K562 (cell line): ENCODE measurements at places on chromosomes 11 and 22. TPM values are rescaled to one million over a fixed set of nuclear protein-coding genes. Genes with fewer than 3 reads are reported as not detected.

Gene ANGPTL5
- not detected in 2 replicates for total RNA-seq

GRCh38 chr22:29288837-29289236, 17.6 kb upstream of the GAS2L1 start:
- DNase-seq: no peak
- H3K27ac ChIP-seq: no peak overlapping the region
- no peak overlapping the region for H3K4me3 ChIP-seq
- peaks cover 97% of the 10 kb centered on the region for H3K36me3 ChIP-seq
- H3K27me3 ChIP-seq: no peaks in the 10 kb centered on the region
- H3K4me1 ChIP-seq: no peaks in the 10 kb centered on the region

- no peak overlapping the region for H3K27ac ChIP-seq
- H3K27me3 ChIP-seq: peaks cover 83% of the 10 kb centered on the region
- DNase-seq: no peak
- H3K4me3 ChIP-seq: no peak overlapping the region
- no peaks in the 10 kb centered on the region for H3K36me3 ChIP-seq
Measured at GRCh38 chr11:118168751-118169150, 7.7 kb downstream of the SCN2B start.

Gene DNAJB7
- total RNA-seq: not detected in 2 replicates

DNA sequence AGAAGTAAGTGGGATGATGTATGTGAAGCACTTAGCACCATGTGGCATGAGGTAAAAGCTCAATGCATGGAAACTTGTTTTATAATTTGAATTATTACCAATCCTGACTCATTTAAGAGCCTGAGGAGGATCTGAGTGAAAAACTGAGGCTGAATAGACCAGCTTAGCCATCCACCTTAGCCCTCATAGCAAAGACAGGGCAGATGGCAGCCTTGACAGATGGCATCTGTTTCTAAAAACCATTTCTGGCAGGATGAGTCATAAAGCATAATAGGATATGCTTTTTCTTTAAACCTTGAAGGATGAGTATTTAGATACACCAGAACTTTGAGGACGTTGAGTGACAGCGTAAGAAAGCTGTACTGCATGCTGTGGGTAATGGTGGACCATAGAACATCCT, 61.0 kb upstream of the NAV2 start:
- H3K36me3 ChIP-seq: no peaks in the 10 kb centered on the region
- no peak overlapping the region for H3K27ac ChIP-seq
- no peak for DNase-seq

Gene LRRC75B
- total RNA-seq: 1.1 and 1.4 TPM in 2 replicates

Gene KDM4D
- total RNA-seq: 0.74 and 1.1 TPM in 2 replicates

DNA sequence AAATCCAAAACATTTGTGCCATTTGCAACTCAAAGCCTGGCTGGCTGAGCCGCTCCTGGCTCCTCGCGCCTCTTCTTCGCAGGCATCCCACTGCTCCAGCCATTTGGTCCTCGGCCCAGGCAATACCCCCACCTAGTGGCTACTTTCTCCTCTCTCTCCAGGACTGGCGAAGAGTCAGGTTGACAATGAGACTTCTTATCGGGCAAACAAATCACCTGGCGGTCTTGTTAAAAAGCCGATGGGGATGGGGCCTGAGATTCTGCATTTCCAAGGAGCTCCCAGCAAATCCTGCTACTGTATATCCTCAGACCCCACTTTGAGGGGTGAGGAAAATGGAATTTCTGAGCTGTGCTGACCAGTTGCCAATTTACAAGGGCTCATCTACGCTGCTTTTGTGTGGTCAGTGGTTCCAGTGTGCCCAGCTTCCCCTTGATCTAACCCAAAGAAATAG, 89.0 kb downstream of the ISX start:
- H3K4me3 ChIP-seq: no peak overlapping the region
- H3K27ac ChIP-seq: no peak overlapping the region
- H3K27me3 ChIP-seq: no peaks in the 10 kb centered on the region

- no peak for DNase-seq
- peaks cover 35% of the 10 kb centered on the region for H3K4me1 ChIP-seq
- H3K36me3 ChIP-seq: peaks cover 20% of the 10 kb centered on the region; the same call in 1 of the 3 replicates
- H3K27me3 ChIP-seq: no peaks in the 10 kb centered on the region
Measured at GRCh38 chr11:78385205-78385604, 32.4 kb downstream of the GAB2 start.

- H3K4me3 ChIP-seq: no peak overlapping the region
- H3K4me1 ChIP-seq: no peaks in the 10 kb centered on the region
- H3K36me3 ChIP-seq: no peaks in the 10 kb centered on the region
- no peaks in the 10 kb centered on the region for H3K27me3 ChIP-seq
- DNase-seq: no peak
Measured at GRCh38 chr11:76560219-76560618, 110.3 kb downstream of the LRRC32 start.

Gene FAM180B
- not detected in 2 replicates for total RNA-seq

- no peak overlapping the region for H3K27ac ChIP-seq
- H3K4me1 ChIP-seq: peaks cover 6% of the 10 kb centered on the region; the same call in 1 of the 2 replicates
- no peak overlapping the region for H3K4me3 ChIP-seq
- H3K36me3 ChIP-seq: peaks cover 19% of the 10 kb centered on the region; the same call in 1 of the 3 replicates
- DNase-seq: no peak
Measured at GRCh38 chr11:66242095-66242765, 26.2 kb upstream of the RAB1B start.

- no peak overlapping the region for H3K4me3 ChIP-seq
- DNase-seq: no peak
- peaks cover 71% of the 10 kb centered on the region for H3K4me1 ChIP-seq
- no peaks in the 10 kb centered on the region; the same call in 2 of the 3 replicates for H3K27me3 ChIP-seq
Measured at GRCh38 chr11:1029051-1029450, 7.5 kb downstream of the MUC6 start.

GRCh38 chr22:35850831-35851230, 133.2 kb downstream of the APOL5 start:
- H3K27me3 ChIP-seq: no peaks in the 10 kb centered on the region
- H3K27ac ChIP-seq: no peak overlapping the region
- H3K4me1 ChIP-seq: no peaks in the 10 kb centered on the region; the same call in 2 of the 3 replicates
- H3K4me3 ChIP-seq: no peak overlapping the region
- DNase-seq: no peak

DNA sequence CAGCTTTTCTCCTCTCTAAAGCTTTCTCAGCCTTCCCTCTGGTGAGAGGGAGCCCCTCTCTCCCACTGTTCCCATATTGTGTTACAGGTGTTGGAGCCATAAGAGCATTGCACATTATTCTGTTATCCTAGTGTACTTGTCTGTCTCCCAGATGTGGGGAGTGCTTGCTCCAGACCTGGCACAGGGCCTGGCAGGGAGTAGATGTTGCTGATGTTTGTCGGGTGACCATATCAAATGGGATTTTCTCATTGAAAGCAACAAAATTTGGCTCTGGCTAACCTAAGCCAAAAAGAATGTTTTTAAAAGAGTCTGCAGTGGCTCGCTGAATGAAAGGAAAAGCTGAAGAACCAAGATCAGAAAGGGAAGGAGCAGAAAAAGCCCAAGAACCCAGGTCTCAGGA, 41.1 kb downstream of the CYB5R2 start:
- H3K27me3 ChIP-seq: 0 out of 3 replicates have a peak, but pooled peaks cover 2% of the 10 kb centered on the region
- DNase-seq: no peak
- H3K27ac ChIP-seq: no peak overlapping the region
- no peaks in the 10 kb centered on the region for H3K4me1 ChIP-seq

DNA sequence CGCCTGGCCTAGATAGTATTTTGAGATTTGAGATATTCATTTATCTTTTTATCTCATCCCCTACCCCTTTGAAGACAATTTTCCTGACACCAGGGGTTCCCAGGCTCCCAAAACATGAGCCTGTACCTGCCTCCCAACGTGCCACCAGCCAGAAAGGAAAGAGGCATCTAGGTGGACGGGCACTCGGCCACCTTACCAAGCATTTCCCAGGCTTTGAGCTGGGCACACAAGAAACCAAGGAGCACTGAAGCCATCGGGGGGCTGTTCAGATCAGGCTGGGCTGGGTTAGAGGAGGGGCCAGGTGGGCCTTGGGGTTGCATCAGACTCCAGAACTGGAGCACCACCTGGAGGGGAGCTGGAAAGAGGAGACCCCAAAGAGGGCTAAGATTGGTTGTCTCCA, 28.5 kb upstream of the BAIAP2L2 start:
- H3K27me3 ChIP-seq: no peaks in the 10 kb centered on the region
- no peak overlapping the region for H3K27ac ChIP-seq
- no peaks in the 10 kb centered on the region for H3K36me3 ChIP-seq
- no peak overlapping the region for H3K4me3 ChIP-seq

DNA sequence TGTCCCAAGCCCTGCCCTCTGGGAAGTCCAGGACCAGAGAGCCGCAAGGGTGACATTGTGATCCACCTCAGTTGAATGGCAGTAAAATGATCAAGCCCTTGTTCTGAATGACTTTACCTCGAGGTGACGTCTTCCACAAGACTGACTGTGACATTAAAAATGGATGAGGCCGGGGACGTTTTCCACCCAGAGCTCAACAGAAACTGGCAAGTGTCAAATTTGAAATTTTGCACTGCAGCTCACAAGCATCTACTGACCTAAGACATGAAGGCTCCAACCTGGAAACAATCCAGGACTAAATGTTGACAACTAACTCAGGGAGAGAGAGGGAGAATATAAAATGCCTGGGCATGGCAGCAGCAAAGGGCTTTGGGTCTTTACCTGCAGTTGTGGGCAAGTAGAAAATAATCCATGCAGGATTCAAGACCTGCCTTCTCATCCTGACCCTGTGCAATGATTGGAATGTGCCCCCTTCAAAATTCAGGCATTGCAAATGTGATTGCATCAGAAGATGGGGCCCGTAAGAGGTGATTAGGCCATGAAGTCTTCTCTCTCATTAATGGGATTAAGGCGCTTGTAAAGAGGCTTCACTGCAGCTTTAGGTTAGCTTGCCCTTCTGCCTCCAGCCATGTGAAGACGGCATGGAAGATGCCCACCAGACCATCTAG, 33.6 kb upstream of the CLMP start:
- peaks cover 2% of the 10 kb centered on the region; the same call in 1 of the 3 replicates for H3K27me3 ChIP-seq
- no peak for DNase-seq
- H3K4me1 ChIP-seq: no peaks in the 10 kb centered on the region
- H3K4me3 ChIP-seq: no peak overlapping the region

- H3K4me1 ChIP-seq: peaks cover 17% of the 10 kb centered on the region; the same call in 2 of the 3 replicates
- no peak overlapping the region for H3K27ac ChIP-seq
- peaks cover 62% of the 10 kb centered on the region; the same call in 2 of the 3 replicates for H3K27me3 ChIP-seq
- H3K36me3 ChIP-seq: no peaks in the 10 kb centered on the region
Measured at GRCh38 chr22:23089633-23090456, 19.5 kb downstream of the GNAZ start.

Gene PHF21B
- 0.22 TPM in 1 of 2 replicates, not detected in the other for total RNA-seq

GRCh38 chr22:17087498-17088131, 2.8 kb downstream of the IL17RA start:
- peaks cover 25% of the 10 kb centered on the region for H3K4me1 ChIP-seq
- no peaks in the 10 kb centered on the region for H3K27me3 ChIP-seq
- peak; percentile 27 for DNase-seq

- no peak for DNase-seq
- peaks cover 7% of the 10 kb centered on the region; the same call in 1 of the 2 replicates for H3K4me1 ChIP-seq
- H3K4me3 ChIP-seq: no peak overlapping the region
- H3K27me3 ChIP-seq: no peaks in the 10 kb centered on the region
- H3K36me3 ChIP-seq: peaks cover 24% of the 10 kb centered on the region; the same call in 2 of the 3 replicates
- H3K27ac ChIP-seq: no peak overlapping the region
Measured at GRCh38 chr11:43922744-43923405, 19.6 kb upstream of the C11orf96 start.

Gene FOSL1
- total RNA-seq: 26.1 and 28.7 TPM in 2 replicates
